GM23248 (cell line): ENCODE measurements at places on chromosomes 4 and X. TPM values are rescaled to one million over a fixed set of nuclear protein-coding genes. Genes with fewer than 3 reads are reported as not detected.
A peak's percentile ranks its signal among the peaks of the same experiment; 100 is the strongest.

Gene XKRX
- polyA plus RNA-seq = not detected in 2 replicates

Gene CYSLTR1
- 0.08 TPM in 1 of 2 replicates, not detected in the other for polyA plus RNA-seq

Gene FAAH2
- 0.16 TPM in 1 of 2 replicates, not detected in the other for polyA plus RNA-seq

Gene GPRASP2
- 8.4 TPM in 2 replicates for polyA plus RNA-seq

Gene GRIA2
- polyA plus RNA-seq = not detected in 2 replicates

Gene KCNE5
- 0.13 TPM in 1 of 2 replicates, not detected in the other for polyA plus RNA-seq

Gene GLRA2
- polyA plus RNA-seq = not detected in 2 replicates

Gene WWC2
- polyA plus RNA-seq = 44.1 and 48.3 TPM in 2 replicates

- DNase-seq = no peak
Measured at GRCh38 chrX:107442914-107443527, 6.4 kb upstream of the FRMPD3 start.

DNA sequence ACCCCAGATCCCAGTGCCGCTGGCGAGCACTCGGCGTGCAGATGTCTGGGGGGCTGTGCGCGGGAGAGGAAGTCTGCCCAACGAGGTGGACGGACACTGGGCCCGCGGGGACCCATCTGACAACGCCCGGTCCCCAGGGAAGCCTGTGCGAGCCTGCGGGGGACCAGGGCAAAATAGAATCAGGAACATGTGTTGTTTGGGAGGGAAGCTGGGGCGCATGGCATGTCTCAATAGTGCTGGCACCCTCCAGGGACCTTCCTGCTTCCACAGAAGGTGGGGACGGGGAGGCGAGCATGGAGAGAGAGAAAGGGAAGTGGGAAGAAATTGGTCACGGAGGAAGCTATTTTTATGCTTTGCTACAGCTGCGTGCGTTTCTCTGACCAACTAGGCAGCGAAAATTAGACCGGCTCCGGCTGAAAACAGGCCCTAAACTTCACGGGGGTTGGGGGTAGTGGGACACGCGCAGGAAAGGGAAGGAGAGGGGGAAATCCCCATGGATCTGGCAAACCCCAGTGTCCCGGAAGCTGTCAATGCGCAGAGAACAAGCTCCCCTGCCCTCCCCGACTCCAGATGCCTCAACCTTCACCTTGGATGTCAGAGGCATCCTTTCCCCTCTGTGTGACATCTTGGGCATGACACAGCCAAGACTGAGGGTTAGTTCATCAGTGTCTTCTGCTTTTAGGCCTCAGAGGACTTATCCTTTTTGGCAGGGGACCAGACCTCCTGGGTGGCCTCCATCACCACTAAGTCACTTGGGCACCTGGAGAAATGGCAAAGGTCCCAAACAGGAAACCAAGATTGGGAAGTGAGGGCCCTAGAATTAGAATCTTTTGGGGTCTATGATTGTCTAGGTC lies 169.8 kb upstream of the BCOR start:
- DNase-seq = peak; percentile 31

DNA sequence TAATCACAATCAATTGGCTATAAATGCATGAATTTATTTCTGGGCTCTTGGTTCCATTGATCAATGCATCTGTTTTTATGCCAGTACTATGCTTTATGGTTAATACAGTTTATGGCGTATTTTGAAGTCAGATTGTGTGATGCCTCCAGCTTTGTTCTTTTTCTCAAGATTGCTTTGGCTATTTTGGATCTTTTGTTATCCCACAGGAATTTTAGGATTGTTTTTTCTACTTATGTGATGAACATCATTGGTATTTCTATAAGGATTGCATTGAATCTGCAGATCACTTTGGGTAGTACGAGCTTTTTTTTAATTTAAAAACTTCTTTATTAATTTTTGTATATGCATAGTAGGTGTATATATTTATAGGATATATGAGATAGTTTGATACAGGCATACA lies 338.7 kb upstream of the IGFBP7 start:
- no peak for DNase-seq

- no peak for DNase-seq
Measured at GRCh38 chrX:37860721-37861120, 13.3 kb upstream of the DYNLT3 start.

GRCh38 chrX:149185087-149185486 lies 320.0 kb downstream of the IDS start:
- peak; percentile 35 for DNase-seq

DNA sequence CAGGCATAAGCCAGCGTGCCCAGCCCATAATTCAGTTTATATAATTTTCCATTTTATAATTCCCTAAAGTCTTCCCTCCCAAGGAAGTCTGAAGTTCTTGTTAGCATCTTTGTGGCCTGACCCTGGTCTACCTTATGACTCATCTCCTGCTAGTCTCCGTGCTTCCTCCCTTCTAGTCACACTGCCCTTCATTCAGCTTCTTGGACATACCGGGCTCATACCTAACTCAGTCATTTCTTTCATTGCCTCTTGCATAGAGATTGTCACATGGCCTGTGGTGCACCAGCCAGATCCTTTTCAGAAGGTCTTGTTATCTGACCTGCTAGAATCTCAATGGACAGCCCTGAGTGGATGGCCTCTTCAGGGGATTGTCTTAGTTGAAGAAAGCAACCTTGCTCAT lies 22.8 kb upstream of the MAML3 start:
- DNase-seq = peak; percentile 52

DNA sequence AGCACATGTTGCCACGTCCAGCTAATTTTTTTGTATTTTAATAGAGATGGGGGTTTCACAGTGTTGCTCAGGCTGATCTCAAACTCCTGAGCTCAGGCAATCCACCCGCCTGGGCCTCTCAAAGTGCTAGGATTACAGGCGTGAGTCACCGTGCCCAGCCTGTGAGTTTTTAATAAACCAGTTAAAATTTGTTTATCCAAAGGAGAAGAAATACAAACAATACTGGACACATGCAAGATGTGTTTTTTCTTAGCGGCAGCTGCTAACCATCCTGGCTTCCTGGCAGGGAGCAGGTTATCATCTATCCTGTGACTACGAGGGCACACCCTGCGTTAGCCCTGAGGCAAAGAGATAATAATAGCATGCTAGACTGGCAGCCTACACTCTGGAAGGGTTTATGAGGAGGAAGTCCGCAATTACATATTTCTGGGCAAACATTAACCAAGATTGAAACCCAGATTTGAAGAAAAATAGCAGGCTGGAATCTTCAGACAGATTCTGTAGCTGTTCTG lies 191.4 kb downstream of the SPRY1 start:
- DNase-seq = peak; percentile 70

- DNase-seq = no peak
Measured at GRCh38 chr4:47075262-47075661, 43.9 kb downstream of the GABRB1 start.

- DNase-seq = no peak
Measured at GRCh38 chr4:78811034-78811433, 34.9 kb downstream of the BMP2K start.

GRCh38 chr4:4857001-4857808 lies 2.3 kb upstream of the MSX1 start:
- DNase-seq = no peak

DNA sequence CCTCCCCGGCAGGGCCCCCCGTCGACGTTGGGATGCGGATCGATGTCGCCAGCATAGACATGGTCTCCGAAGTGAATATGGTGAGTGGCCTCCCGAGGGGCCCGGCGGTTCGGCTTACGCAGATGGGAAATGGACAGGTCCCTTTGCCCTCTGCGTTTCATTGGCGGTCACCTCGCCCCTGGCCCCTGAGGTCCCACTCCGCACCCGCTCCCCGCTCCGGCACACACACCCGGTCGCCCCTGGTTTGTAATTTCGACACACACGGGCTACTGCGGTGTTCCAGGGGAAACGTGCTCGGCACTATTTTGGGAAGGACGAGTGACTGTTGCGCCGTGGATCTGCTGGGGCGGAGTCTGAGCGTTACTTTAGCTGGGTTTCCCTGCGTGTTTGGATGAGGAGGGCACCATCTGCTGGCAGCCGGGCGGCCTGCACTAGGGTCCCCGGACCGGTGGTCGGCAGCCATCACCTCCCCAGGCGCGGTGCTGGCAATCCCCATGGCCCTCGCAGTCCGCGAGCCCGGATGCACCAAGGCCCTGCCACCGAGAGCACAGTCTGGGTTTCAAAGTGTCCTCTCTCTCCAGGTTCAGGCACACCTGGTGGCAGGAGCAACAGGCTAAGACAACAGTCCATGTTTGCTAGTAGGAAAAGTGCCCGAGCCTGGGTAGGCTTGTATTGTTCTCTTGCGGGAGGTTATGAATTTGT lies 1.2 kb downstream of the GABRB1 start:
- DNase-seq = peak; percentile 39

DNA sequence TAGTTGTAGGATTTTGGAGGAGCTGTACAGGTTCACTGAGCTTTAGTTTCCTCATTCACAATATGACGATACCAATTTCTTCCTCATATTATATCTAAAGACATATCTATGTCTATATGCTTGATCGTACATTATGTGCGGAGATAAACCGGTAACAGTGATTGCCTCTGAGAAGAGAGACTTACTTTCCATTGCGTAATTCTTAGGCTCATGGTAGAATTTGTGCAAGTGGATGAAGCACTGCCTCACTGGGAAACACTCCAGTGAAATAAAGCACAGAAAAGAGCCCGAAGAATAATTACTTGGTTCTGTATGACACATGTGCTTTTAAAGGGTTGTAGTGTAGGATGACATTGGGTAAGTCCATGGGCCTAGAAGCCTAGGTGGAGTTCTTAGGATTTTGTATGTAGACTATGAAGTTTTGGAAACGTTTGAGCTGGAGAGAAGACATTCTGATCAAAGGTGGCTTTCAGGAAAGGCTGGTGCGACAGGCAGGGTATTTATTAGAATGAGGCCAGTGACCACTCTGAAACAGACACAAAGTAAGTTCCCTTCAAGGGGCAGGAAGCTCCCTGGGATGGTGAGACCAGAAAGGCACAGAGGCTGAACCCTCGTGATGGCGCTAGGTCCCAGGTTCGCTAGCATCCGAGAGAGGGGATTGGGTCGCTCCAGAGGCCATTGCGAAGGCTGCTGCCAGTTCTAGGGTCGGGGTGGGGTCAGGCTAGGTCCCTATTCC lies 649 bp upstream of the VBP1 start:
- DNase-seq = peak; percentile 21

DNA sequence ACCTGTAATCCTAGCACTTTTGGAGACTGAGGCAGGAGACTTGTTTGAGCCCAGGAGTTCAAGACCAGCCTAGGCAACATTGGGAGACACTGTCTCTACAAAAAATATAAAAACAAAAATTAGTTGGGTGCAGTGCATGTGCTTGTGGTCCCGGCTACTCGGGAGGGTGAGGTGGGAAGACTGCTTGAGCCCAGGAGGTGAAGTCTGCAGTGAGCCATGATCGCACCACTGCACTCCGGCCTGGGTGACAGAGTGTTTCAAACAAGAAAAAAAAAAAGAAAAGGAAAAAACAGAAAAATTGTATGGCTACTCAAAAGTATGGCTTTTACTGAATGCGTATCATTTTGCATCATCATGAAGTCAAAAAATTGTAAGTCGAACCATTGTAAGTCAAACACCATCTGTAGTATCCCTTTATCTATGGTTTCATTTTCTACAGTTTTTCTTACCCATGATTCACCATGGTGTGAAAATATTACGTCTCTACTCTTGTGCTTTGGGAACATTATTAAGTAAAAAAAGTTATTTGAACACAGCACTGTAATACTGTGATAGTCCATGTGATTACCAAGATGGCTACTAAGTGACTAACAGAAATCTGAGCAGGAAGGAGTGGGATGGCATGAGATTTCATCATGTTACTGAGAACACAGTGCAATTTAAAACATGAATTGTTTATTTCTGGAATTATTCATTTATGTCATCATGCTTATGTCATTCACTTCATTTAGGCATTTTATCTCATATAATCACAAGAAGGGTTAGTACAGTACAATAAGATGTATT lies 26.5 kb upstream of the MANBA start:
- peak; percentile 79 for DNase-seq

GRCh38 chrX:19563327-19563726 lies 48.0 kb upstream of the MAP3K15 start:
- DNase-seq = no peak

DNA sequence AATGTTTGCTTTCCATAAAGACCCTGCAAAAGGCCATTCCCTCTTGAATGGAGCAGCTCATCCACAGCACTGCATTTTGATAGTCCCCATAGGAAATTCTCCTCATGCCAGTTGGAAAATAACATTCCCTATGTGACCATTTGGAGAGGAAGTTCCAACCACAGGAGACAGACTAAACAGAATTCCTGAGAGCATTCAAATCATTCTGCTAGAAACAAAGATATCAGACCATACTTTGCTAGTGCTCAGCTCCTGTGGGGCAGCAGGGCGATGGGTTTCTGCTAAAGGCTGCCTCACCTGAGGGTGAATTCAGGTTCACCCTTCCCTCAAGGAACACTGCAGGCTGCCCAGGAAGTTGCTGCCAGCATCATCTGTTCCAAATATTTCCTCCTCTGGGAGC lies 58.8 kb downstream of the LNX1 start:
- DNase-seq = no peak

GRCh38 chr4:1541449-1542225 lies 135.4 kb upstream of the NKX1-1 start:
- DNase-seq = no peak

DNA sequence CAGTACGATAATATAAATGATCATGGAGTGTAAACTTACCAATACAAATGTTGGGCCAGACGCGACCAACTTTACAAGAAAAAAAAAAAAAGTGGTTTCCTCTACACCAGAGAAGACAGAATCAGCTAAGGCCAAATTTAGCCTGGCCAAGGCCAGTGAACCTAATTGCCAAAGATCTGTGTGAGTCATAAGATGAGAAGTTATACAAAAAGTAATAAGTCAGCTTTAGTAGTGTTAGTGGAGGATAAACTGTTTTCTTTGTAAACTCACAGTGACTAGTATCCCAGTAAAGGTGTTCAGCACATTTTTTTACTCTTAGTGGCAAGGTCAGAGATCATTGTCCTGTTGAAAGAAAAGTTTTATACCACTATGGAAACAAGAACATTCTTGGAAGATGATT lies 531.4 kb upstream of the TECRL start:
- peak; percentile 1 for DNase-seq

GRCh38 chr4:158599150-158599549 lies 72.5 kb downstream of the C4orf46 start:
- peak; percentile 28 for DNase-seq

DNA sequence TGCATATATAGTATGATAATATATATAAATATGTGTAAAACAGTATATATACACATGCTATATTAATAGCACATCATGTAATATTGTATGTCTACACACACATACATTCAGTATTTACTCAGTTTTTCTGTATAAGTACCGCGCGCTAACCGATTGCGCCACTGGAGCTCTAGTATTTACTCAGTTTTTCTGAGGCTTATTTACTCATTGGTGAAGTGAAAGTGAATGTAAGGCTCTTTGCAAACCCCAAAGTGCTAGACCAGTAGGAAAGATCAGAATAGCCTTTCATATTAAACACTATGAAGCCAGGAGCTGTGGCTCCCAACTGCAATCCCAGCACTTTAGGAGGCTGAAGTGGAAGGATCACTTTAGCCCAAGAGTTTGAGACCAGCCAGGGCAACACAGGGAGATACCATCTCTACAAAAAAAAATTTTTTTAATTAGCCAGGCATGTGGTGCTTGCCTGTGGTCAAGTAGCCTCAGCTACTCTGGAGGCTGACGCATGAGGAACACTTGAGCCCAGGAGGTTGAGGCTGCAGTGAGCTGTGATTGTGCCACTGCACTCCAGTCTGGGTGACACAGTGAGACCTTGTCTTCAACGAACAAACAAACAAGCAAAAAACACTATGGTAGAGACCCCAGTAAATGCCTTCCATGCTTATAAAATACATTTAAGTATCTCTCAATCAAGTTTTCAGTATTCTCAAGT lies 125.8 kb downstream of the KIT start:
- DNase-seq = peak; percentile 27
